Keratinocyte (primary cell): ENCODE measurements at places on chromosomes 5 and 9. TPM values are rescaled to one million over a fixed set of nuclear protein-coding genes. Genes with fewer than 3 reads are reported as not detected.

- no peaks in the 10 kb centered on the region for H3K4me1 ChIP-seq
- H3K4me3 ChIP-seq: no peak overlapping the region
- H3K27me3 ChIP-seq: no peaks in the 10 kb centered on the region
- H3K27ac ChIP-seq: no peak overlapping the region
- no peak for DNase-seq
Observed at GRCh38 chr9:71637926-71638325, 130.4 kb downstream of the CEMIP2 start.

GRCh38 chr9:78745331-78745730, 448.4 kb downstream of the PSAT1 start:
- no peak for DNase-seq
- no peaks in the 10 kb centered on the region for H3K4me1 ChIP-seq
- no peak overlapping the region for H3K4me3 ChIP-seq
- no peaks in the 10 kb centered on the region for H3K27me3 ChIP-seq

DNA sequence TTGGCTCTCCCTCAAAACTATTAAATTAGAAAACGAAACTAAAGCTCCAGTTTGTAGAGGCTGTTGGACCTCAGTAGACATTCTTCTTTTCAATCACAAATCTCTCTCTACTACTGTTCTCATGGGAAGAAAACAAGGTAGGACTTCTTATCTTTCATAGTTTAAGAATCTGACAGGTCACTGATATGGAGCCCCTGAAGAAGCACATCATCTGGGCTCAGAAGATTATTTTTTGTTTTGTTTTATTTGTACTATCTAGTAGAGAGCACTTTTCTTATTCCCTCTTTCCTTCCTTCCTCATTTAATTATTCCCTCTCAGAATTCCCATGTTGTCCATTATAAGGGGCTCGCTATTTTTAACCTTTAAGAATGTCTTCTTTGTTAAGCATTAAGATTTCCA, 26.3 kb downstream of the STARD4 start:
- no peaks in the 10 kb centered on the region for H3K36me3 ChIP-seq
- DNase-seq: no peak
- H3K27ac ChIP-seq: no peak overlapping the region
- H3K27me3 ChIP-seq: no peaks in the 10 kb centered on the region

The PALM2AKAP2 gene
- 2.3 to 8.1 TPM (median 3.6 TPM) in 3 replicates for polyA plus RNA-seq

The TIMD4 gene
- not detected in 3 replicates for polyA plus RNA-seq

GRCh38 chr5:176474476-176474875, 26.3 kb downstream of the FAF2 start:
- H3K36me3 ChIP-seq: peaks cover 7% of the 10 kb centered on the region
- H3K27me3 ChIP-seq: no peaks in the 10 kb centered on the region
- H3K4me1 ChIP-seq: no peaks in the 10 kb centered on the region
- no peak for DNase-seq

The HSDL2 gene
- 15.7 to 27.6 TPM (median 25.0 TPM) in 3 replicates for polyA plus RNA-seq

- H3K4me3 ChIP-seq: no peak overlapping the region
- H3K27ac ChIP-seq: no peak overlapping the region
- H3K36me3 ChIP-seq: no peaks in the 10 kb centered on the region
- no peak for DNase-seq
Observed at GRCh38 chr5:143715616-143716015, 96.3 kb upstream of the HMHB1 start.

The SPOCK1 gene
- 5.5 to 25.6 TPM (median 7.6 TPM) in 3 replicates for polyA plus RNA-seq

GRCh38 chr5:39323542-39323941, 40.8 kb downstream of the C9 start:
- no peak for DNase-seq
- no peaks in the 10 kb centered on the region for H3K36me3 ChIP-seq
- no peak overlapping the region for H3K27ac ChIP-seq

DNA sequence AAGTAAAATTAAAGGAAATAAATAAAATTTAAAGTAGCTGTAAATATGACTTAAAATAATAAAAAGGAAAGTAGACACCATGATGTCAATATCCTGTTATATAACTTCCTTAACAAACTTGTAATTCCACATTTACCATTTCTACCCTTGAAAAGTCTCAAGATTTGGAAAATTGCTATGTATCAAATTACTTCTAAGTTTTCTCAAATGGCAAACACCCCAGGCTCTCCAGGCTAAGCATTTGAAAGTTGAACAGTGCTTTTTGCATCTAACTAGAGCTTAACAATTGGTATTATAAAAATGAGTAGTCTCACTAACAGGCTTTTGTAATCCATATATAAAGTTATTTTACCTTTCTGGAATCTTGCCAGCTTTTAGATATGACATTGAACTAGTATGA, 41.5 kb upstream of the MACIR start:
- no peak overlapping the region for H3K27ac ChIP-seq
- no peak overlapping the region for H3K4me3 ChIP-seq
- H3K4me1 ChIP-seq: no peaks in the 10 kb centered on the region
- no peaks in the 10 kb centered on the region for H3K36me3 ChIP-seq

DNA sequence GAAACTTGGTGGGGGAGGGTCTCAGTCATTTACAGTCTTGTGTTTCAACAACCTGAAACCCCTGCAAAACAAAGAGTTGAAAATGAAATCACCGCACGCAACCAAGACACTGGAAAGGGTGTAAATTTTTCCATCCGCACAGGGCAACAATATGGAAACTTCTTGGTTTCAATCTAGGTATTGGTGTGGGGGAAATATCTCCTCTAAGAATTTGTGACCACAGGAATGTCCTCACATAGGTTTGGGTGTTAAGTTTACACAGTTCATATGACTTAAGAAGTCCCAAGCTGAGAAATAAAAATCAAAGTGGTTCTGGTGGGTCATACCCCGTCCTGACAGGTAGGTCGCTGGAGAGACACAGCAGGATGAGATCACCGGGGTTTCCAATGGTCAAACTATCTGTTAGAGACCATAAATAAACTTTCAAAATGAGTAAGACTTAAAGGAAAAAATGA, 51.9 kb upstream of the PIP5K1B start:
- DNase-seq: no peak
- H3K4me3 ChIP-seq: no peak overlapping the region
- H3K27ac ChIP-seq: no peak overlapping the region
- H3K4me1 ChIP-seq: no peaks in the 10 kb centered on the region
- H3K36me3 ChIP-seq: no peaks in the 10 kb centered on the region

- no peak overlapping the region for H3K4me3 ChIP-seq
- no peaks in the 10 kb centered on the region for H3K36me3 ChIP-seq
- H3K27me3 ChIP-seq: no peaks in the 10 kb centered on the region
- no peak overlapping the region for H3K27ac ChIP-seq
Observed at GRCh38 chr9:90825586-90825985, 24.0 kb downstream of the SYK start.

DNA sequence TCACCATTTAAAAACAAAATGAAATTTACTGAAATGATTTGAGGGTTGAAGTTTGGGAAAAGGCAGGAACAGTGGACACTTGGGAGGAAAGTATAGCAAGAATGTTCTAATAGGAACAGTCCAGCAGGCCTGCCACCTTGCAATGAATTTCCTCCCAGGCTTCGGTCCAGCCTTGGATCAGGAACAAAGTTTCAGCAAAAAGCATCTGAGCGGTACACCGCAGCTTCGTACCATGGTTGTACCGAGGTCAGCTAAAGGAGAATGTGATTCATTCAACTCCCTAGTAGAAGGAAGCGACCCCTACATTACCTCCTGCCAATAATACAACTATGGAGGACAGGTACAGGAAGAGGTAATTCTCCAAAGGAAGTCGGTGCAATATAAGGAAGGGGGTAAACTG, 111.4 kb downstream of the ENC1 start:
- H3K4me1 ChIP-seq: no peaks in the 10 kb centered on the region
- no peak overlapping the region for H3K27ac ChIP-seq
- no peaks in the 10 kb centered on the region for H3K27me3 ChIP-seq
- H3K4me3 ChIP-seq: no peak overlapping the region
- no peaks in the 10 kb centered on the region for H3K36me3 ChIP-seq

GRCh38 chr5:173499471-173500212, 116.8 kb downstream of the BOD1 start:
- H3K27ac ChIP-seq: no peak overlapping the region
- no peaks in the 10 kb centered on the region for H3K4me1 ChIP-seq
- no peak overlapping the region for H3K4me3 ChIP-seq
- no peak for DNase-seq
- no peaks in the 10 kb centered on the region for H3K27me3 ChIP-seq

- H3K4me3 ChIP-seq: no peak overlapping the region
- no peaks in the 10 kb centered on the region for H3K27me3 ChIP-seq
- H3K36me3 ChIP-seq: no peaks in the 10 kb centered on the region
- peaks cover 3% of the 10 kb centered on the region for H3K4me1 ChIP-seq
- no peak for DNase-seq
- no peak overlapping the region for H3K27ac ChIP-seq
Observed at GRCh38 chr9:87615136-87615535, 110.8 kb upstream of the CTSL start.

GRCh38 chr5:117657541-117657940, 1082.9 kb upstream of the SEMA6A start:
- H3K4me3 ChIP-seq: no peak overlapping the region
- no peaks in the 10 kb centered on the region for H3K4me1 ChIP-seq
- H3K36me3 ChIP-seq: no peaks in the 10 kb centered on the region
- no peak for DNase-seq

DNA sequence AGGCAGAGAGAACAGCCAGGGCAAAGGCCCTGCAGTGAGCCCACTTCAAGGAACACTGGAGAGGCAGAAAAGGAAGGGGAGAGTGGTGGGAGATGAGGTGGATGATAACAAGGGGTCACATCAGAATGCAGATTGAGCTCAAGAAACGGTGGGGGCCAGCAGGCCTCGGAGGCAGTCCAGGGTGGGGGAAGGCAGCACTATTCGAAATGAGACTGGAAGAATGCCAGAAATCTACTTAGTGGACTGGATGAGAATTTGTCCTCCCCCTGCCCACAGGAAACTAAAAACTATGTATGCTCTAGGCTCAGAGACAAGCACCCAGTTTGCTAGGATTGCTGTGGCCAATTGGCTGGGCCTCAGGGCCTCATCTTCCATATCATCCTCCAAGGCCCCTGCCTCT, 148.7 kb downstream of the ADAMTS12 start:
- H3K4me3 ChIP-seq: no peak overlapping the region
- DNase-seq: no peak
- H3K36me3 ChIP-seq: no peaks in the 10 kb centered on the region
- no peak overlapping the region for H3K27ac ChIP-seq
- no peaks in the 10 kb centered on the region for H3K27me3 ChIP-seq
- H3K4me1 ChIP-seq: no peaks in the 10 kb centered on the region
